ENCODE measurements at places on chromosomes 7 and 10.

- no peak for DNase-seq
These were observed 151.6 kb upstream of the STEAP4 start for GRCh38 chr7:88458279-88458678.

DNA sequence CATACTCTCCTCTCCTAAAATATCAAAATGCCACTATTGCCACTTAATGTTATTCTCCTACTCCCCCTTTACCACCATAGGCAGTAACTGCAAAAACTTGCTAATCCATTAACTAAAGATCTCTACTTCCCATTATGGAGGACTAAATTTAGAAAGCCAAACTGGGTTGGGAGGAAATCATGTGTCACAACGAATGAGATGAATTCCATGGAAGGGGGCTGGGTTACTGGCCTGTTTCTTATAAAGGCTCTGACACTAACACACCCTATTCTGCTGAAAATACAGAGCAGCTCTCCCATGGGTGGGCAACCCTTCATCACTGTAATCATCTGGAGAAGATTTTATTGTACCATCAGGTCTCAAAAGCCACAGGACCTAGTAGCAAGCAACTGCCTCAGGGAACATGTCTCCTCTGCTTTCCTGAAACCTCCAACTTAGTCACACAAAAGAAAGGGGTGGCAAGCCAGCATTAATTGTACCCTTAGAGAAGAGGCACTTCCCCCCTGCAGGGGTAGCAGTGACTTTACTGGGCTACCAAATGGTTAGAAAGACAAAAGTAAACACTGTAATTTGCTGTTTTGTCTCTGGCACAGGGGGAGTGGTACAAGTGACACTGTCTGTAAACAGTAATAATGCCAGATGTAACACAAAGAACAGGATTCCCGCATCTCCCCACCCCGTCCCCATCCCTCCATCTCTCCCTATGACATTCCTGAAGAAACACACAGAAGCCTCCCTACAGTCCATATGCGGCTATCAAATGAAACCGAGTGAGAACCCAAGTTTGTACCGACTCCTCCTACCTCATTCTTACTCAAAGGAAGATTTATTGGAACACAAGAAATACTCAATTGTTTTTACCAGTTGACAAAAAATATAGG lies 81.6 kb downstream of the ARMH3 start:
- DNase-seq = no peak

DNA sequence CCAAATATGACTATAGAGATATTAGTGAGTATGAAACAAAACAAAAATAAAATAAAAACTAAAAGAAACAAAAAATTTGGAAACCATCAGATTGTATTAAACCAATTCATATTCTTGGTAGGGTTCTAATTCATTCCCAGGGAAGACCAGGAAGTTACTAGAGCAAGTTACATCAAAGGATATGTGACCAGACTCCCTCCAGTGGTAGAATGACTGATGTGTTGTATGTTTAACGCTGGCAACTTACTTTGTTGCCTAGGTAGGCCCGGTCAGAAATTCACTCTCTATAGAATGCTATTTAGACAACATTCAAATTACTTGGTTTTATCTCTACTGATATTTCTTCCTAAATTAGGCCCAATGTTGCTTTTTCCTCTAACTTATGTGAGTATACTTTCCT lies 5.2 kb downstream of the PHYHIPL start:
- DNase-seq = no peak

GRCh38 chr7:12719141-12719919 lies 31.9 kb downstream of the ARL4A start:
- no peak for DNase-seq

DNA sequence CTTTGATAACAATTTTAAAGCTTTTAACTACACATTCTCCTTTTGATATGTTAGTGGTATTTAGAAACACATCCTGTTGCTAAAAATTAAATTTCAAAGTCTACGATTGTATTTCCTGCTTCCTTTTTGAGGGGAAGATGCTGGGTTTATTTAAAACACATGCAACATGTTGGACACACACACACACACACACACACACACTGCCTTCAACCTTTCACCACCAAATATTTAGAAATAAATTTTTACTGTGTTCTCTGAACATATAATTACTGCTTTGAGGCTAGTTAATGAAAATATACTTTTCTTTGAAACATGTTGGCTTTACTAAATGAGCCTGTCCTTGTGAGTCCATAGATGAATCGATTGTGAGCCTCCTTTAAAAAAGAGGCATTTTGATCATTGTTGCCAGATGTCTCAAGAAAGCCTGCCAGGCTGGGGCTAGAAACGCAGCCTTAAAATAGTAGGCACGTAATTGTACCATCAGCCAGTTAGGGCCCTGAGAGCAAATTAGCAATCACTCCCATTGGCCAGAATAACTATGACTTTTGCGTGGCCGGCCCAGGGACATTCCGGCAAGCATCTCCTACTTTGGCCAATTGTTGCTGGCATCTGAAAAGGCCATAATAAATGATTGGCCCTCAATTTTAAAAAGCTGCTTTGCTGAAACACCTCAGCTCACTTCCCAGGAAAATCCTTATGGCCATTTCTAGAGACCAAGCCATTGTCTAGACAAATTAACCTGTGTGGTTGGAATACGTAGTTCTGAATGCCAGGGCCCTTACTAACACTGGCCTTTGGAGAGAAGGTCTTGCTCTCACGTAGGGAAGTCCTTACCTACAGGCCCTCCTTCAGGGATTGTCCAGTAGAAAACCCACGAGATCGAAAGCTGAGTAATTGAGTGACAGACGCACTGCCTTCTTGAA lies 9.9 kb upstream of the TEX36 start:
- DNase-seq = no peak

DNA sequence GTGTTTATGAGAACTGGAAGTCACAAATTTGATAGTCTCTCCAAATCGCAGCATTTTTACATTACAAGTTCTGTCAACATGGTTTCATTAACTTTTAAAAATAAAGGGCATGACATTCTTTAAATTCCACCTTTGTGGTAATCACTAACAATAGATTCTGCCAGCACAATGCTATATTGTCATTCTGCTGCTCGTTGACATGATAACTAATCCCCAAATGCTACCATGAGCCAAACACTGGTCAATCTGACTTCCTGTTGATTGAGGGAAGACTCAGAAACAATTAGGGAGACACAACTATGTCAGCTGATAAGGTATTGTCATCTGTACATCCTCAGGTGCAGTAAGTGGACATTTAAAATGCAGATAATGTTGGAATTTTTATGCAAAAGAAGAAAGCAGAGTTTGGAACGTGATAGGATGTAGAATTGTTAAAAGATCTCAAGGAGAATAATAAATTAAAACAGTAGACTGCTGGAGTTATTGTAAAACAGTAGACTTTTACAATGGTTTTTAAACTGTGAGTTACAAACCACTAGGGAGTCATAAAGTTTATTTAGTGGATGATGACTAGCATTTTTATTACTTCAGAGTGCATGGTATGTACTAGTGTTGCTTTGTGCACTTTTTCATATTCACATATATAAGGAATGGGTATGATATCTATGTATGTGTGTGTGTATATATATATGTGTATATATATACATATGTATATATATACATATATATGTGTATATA lies 126.4 kb upstream of the DKK1 start:
- no peak for DNase-seq

DNA sequence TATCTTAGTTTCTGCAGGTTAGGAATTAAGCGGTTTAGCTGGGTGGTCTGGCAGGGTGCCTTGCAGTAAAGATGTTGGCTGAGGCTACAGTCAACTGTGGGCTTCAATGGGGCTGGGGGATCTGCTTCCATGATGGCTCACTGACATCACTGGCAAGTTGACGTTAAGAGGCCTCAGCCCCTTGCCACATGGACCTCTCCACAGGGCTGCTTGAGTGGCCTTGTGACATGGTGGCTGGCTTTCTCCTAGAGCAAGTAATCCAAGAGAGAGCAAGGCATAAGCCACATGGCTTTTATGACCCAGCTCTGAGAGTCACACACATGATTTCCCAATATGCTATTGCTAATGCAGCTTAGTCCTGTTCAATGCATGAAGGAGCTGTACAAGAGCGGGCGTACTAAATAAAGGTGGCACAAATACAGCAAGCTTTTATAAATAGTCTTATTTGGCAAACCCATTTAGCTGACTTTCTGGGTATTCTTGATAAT lies 109.1 kb downstream of the SEPTIN7 start:
- no peak for DNase-seq

GRCh38 chr7:92697414-92697813 lies 107.2 kb upstream of the FAM133B start:
- DNase-seq = no peak

DNA sequence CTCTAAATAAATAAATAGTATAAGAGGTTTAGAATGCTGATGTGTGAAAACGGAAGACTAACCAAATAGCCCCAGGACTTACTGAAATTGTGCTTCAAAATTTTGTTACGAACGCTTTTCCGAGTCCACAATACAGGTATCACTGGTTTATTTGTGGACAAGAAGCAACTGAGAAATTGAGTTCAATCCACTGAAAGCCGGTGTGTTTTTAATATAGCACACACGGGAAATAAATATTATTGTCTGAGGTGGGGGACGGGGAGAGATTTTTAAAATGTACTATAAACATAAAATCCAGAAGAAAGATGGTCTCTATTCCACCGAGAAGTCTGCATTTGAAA lies 598 bp downstream of the SLC16A12 start:
- DNase-seq = no peak

GRCh38 chr10:87987206-87987605 lies 123.8 kb downstream of the PTEN start:
- no peak for DNase-seq

- DNase-seq = no peak
These were observed 38.1 kb downstream of the IKZF1 start for GRCh38 chr7:50342616-50343114.
